H9 (cell line): ENCODE measurements at places on chromosomes 6 and 20.

DNA sequence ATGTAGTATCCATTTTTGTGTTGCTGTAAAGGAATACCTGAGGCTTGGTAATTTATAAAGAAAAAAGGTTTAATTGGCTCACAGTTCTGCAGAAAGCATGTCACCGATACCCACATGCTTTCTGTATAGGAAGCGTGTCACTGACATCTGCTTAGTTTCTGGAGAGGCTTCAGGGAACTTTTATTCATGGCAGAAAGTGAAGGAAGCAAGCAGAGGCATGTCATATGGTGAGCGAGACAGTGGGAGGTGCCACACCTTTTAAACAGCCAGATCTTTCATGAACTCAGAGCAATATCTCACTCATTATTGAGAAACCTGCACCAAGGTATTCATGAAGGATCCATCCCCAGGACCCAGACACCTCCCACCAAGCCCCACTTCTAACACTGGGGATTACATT lies 3.5 kb downstream of the SUMO4 start:
- no peak for DNase-seq

DNA sequence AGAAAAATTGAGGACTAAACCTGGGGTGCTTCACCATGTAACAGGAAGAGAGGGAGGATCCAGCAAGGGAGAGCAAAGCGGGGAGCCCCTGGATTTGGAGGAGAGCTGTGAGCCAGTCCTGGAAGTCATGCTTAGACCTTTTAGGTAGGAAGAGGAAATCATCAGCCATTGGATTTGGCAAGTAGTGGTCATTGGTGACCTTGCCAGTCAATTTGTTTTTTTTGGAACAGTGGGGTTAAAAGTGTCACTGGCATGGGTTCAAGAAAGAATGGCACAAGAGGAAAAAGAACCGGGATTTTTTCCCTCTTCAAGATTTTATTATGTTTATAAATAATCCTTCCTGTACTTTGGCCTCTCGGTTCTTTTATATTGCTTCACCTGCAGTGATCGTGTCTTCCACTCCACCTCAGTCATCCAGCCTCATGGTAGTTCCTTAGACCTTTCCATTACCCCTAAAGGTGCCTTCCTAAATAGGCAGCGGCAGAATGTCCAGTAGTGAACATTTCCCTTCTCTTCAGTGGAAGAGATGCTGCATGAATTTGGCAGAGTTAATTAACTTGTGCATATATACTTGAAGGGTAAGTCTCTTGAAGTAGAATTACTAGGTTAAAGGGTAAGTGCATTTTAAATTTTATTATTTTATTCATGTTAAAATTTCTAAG lies 124.7 kb downstream of the QKI start:
- DNase-seq: no peak

DNA sequence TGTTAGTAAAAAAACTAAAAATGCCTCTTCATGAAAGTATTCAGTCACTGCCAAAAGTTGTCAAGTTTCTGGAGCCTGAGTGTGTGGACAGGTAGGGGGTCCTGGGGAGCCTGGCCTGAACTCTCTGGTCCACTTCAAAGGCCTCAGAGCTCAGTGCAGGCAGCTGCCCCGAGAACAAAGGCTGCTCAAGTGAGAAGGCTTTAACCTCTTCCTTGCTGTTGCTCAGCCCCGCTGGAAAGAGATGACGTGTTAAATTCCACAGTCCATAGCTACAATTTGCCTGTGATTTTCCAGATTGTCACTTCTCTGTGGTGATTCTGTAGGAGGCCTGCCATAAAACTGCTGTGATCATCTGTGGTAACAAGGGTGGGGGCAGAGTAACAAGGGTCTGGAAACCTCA lies 96.9 kb downstream of the FAM120B start:
- peak; percentile 73 for DNase-seq

GRCh38 chr6:148758492-148758891 lies 11.7 kb downstream of the UST start:
- no peak for DNase-seq

DNA sequence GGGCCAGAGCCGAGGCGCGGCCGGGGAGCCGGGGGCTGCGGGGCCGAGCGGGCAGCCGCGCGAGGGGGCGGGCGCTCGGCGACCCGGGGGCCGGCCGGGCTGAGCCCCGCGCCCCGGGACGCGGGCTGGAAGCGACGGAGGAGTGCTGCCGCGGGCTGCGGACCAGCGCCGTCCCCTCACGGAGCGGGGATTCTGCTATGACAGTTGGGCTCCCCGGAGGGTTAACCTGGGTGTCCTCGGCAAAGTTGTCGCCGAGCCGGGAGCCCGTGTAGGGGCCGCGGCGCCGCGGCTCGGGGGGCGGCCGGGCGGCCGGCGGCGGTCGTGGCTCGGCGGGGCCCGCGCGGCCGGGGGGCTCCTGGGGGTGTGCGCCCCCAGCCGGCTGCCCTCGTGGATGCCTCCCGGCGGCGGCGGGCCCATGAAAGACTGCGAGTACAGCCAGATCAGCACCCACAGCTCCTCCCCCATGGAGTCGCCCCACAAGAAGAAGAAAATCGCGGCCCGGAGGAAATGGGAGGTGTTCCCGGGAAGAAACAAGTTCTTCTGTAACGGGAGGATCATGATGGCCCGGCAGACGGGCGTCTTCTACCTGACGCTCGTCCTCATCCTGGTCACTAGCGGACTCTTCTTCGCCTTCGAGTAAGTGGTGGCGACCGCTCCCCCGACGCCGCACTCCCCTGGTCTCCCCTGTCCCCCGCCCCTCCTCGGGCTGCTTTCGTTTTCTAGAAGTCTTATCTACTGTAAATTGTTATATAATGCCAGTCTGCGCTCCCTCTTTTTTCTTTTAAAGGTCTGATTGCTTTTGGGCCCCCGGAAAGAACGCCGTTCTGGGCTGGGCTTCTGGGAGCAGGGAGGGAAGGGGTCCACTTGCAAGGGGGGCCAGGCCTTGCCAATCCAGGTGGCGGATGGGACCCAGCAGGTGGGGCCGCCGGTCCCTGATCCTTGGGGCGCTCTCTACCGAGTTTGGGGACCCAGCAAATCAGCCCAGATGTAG lies 936 bp downstream of the ZDHHC14 start:
- DNase-seq: peak; percentile 49

GRCh38 chr6:105835373-105835772 lies 250.8 kb upstream of the PRDM1 start:
- peak; percentile 76 for DNase-seq

DNA sequence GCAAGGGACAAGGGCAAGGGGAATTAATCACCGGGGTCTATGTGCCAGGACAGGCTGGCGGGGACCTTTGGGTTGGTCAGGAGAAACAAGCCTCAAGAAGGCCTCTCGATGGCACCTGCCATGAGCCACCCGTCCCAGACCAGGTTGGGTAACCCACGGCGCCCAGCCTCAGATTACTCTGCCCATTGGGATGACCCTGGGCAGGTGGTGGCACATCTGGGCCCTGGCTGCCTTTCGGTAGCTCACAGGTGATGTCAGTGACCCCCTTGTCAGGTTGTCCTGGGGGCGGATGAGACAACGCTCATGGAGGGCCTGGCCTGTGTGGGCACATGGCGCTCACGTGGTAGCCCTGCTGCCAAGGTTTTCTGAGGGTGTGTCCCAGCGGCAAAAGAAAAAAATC lies 152.2 kb downstream of the SYCP2 start:
- peak; percentile 13 for DNase-seq
